SK-N-SH (cell line): ENCODE measurements at places on chromosomes 7 and 10. TPM values are rescaled to one million over a fixed set of nuclear protein-coding genes. Genes with fewer than 3 reads are reported as not detected.

PIP gene
- not detected in 2 replicates for polyA plus RNA-seq

SLC26A4 gene
- 0.61 and 0.78 TPM in 2 replicates for polyA plus RNA-seq

SPDYE16 gene
- 0.10 TPM in 1 of 2 replicates, not detected in the other for polyA plus RNA-seq

DNA sequence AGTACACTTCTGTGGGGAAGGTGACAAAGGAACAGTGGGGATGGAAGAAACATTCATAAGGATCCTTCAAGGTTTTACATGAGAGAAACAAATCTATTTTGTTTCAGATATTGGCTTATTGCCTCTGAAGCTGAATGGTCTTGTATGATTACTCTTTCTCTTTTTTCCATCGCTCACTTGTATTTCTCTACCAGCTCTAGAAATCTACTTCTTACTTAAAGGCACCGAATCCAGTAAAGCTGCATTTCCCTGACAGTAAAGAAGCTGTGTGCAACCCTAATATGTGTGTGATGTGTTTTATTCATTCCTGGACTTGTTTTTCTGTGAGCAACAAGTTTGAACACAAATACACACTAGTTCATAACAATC, 45.2 kb upstream of the NXPH1 start:
- H3K27me3 ChIP-seq: no peaks in the 10 kb centered on the region
- no peak overlapping the region for H3K27ac ChIP-seq
- H3K36me3 ChIP-seq: no peaks in the 10 kb centered on the region
- H3K4me1 ChIP-seq: no peaks in the 10 kb centered on the region; the same call in 1 of the 2 replicates
- H3K4me3 ChIP-seq: no peak overlapping the region

DNA sequence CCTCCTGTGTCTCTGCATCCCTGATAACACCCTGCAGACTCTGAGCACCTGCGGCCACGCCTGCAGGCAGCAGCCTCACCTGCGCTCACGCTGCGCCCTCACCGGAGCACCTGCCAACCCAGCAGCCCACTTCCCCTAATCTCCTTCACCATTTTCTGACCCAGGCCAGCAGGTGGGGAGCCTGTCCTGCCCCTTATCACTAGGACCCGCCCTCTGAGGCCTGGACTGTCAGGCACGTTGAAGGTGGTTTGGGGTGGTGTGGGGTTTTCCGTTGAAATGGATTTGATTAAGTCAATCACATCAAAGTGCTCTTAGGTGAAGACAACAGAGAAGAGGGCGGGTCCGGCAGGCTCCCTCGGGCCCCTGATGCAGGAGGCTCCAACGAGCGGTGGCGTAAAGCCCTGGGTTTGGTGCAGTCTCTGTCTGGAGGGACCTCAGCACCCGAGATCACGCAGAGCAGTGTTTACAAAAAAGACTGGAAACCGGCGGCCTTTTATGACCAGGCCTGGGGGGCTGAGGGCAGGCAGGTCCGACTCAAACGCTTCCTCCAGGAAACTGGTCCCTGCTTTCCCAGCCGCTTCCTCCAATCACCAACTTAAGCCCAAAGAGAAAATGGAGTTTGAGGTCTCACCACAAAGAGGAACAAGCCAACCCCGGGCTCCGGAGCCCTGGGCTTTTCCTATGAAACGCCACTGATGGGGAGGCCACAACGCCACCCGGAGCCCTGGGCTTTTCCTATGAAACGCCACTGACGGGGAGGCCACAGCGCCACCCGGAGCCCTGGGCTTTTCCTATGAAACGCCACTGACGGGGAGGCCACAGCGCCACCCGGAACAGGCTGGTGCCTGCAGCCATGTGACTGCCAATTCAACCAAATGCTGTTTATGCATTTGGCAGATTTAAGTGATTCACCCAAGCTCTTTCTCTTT, 45.5 kb downstream of the DPYSL4 start:
- no peak overlapping the region; the same call in 1 of the 2 replicates for H3K27ac ChIP-seq
- H3K4me3 ChIP-seq: no peak overlapping the region
- H3K36me3 ChIP-seq: no peaks in the 10 kb centered on the region
